ENCODE measurements at places on chromosomes 2 and 18.
A peak's percentile ranks its signal among the peaks of the same experiment; 100 is the strongest.

- no peak for DNase-seq
These were observed 663.3 kb upstream of the CHAC2 start for GRCh38 chr2:53104263-53104662.

GRCh38 chr2:207135340-207135739 lies 30.4 kb downstream of the KLF7 start:
- no peak for DNase-seq

DNA sequence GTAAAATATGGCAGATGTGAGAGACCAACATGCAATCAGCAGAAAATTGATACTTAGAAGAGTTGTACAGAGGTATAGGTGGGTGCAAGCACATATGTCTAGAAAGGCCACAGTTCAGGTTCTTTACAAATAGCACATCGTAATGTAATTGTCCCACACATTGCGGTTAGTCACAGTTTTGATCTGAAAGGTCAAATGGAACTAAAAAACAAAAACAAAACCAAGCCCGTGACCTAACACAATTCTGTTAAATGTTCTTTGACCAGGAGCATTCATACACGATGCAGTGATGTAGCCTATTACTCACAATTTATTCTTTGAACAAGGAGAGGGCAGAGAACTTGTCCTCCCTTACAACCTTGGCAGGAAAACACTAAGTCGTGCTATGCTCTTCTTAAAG lies 108.9 kb upstream of the MAP4K3 start:
- DNase-seq: no peak

DNA sequence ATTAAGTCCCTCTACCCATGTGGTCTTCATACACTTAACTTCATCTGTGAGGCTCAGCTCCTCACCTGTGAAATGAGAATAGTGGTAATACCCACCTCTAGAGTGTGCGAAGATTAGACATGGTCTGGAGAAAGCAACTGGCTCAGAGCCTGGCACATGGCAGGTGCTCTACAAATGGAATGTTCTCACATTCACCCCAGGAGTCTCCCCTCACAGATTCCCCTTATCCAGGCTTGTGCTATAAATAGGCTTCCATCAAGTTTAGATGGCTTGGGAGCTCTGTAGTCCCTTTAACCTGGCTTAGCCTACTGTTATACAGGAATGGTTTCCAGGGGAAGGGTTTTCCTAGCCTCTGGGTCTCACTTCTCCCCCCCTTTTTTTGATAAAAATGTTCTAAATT lies 455.9 kb downstream of the RNF144A start:
- DNase-seq: no peak

- DNase-seq: no peak
These were observed 1150.9 kb downstream of the RPIA start for GRCh38 chr2:89842180-89842908.

DNA sequence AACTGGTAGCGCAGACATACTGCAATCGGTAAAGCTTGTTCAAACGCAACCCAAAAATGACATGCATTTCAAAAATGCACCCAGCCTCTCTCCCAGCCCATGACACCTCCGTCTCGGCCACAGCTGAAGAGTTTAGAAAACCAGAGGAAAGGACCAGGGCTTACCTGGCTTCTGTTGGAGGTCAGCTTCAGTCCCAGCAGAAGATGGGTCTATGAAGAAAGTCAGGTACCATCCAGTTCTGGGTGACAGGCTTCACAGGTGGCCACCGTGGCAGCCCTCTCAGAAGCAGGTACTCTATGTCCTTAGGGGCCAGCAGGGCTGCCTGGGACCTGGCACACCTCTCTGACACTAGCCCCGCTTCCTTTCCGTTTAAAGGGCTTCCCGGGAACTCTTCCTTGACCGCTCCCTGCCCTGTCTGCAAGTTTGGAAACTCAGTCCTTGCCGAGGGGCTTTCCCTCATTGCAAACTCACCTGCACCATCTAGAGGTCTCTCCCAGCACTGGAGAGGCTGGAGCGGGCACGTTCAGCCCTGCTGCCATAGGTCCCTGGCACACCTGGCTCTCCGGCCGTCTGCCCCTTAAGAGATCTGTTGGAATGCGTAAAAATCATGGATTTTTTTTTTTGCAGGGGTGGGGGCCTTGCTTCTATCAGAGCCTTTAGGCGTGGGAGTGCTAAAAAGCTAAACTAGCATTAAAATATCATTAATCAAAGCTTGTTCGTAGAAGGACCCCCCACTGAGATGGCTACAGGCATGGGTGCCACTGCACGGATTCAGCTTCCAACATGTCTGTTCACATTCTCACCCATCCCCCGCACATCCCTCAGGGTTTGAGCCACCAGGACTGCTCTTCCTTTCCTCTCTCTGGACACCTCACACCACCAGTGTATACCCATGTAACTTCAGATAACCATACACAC lies at the start of gene EDAR:
Gene EDAR (minus strand): TSS at position 425 of the 918 bp plus-strand sequence. CDS start 58,206 bp downstream, outside the sequence.
- peak; percentile 50 for DNase-seq

DNA sequence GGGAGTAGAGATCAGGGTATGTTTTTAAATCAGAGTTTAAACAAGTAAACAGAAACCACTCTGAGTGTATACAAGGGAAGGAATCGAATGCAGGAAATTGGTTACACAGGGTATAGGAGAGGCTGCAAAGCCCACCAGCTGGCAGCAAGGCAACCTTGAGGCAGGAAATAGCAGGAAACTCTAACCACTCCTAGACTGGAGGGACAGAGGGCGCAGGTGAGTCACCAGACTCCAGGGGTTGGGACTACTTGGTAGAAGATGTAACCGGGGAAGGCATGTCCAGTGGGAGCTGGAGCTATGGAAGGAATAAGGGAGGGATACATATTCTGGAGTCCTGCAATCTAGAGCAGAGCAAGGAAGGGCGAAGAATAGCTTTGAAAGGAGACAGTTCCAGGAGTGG lies 152.3 kb downstream of the MEIS1 start:
- DNase-seq: no peak

- DNase-seq: no peak
These were observed 336.5 kb upstream of the LRP1B start for GRCh38 chr2:142467321-142467720.

GRCh38 chr18:50573679-50574078 lies 13.8 kb downstream of the MAPK4 start:
- no peak for DNase-seq

DNA sequence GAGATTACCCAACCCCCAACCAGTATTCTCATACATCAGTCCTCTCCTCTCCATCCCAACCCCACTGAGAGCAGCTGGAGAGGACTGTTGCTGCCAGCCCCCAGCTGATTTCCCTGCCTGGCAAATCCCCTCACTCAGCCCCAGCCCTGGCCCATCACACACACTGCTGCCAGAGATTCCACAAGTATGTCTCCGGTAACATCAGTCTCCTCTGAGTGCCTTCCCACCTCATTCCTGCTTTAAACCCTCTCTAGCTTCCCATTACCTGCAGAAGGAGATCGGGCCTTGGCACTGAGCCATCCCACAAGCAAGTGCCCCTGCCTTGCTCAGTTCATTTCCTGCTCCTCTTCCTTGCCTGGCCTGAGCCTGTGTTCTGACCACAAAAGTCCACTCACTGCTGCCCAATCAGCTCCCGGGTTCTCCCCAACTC lies 50.6 kb upstream of the ZFP36L2 start:
- DNase-seq: no peak

GRCh38 chr18:13232086-13232917 lies 13.7 kb downstream of the LDLRAD4 start:
- no peak for DNase-seq

- no peak for DNase-seq
These were observed 94.1 kb downstream of the DNER start for GRCh38 chr2:229620289-229620688.

GRCh38 chr2:25790074-25790790 lies 88.1 kb downstream of the ASXL2 start:
- no peak for DNase-seq

DNA sequence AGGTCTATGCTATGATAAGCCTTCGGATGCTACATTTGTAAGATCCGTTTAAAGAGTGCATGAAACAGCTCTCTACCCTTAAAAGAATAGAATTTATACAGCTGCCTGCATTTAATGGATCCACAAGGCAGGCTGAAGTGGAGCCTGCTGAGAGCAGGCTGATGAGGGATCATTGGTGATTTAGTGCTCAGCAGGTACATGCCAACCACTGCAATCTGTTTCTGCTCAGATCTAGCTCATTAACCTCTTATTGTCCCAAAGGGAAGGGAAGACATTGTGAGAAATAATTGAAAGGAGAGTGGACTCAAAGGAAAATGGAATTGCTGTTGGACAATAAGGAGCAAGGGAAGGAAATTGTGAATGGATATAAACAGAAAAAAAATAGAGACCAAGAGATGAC lies 822.6 kb downstream of the TRIB2 start:
- no peak for DNase-seq

- no peak for DNase-seq
These were observed 8.4 kb downstream of the GRP start for GRCh38 chr18:59228351-59228750.

- no peak for DNase-seq
These were observed 26.5 kb upstream of the KANSL1L start for GRCh38 chr2:210197720-210198119.

DNA sequence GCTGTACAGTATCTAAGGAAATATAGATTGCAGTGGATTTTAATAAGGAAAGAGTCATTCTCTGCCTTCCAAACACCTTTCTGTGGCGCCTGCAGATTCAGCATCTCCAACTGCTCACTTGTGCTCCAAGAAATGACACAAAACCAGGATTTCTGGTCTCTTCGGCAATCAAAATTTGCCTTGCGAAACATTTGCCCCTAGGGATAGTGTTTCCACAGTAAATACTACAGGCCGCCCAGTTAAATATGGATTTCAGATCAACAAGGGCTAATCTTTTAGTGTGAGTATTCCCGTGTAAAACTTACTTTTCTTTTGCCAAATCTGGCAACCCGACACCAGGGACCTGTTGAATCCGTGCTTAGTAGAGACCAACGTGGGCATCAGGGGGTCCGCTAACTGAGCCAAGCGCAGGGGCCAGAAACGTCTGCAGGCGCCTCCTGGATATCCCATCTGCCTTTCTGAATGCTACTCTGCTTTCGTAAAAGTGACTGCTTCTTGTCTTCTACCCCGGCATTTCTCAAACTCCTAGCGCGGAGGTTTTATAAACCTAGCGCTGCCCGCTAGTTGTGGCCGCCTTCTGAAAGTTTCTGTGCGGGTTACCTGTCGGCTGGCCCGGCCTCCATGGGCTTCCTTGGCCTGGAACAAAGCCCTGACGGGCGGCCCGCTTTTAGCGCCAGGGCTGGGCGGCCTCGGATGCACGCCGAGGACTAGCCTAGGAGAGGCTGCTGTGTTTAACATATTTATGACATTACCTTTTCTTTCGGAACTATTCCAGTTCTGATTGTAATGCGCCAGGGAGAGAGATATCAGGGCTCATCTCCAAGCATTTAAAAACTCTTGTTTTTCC lies 2.5 kb downstream of the CYP1B1 start:
- DNase-seq: no peak

DNA sequence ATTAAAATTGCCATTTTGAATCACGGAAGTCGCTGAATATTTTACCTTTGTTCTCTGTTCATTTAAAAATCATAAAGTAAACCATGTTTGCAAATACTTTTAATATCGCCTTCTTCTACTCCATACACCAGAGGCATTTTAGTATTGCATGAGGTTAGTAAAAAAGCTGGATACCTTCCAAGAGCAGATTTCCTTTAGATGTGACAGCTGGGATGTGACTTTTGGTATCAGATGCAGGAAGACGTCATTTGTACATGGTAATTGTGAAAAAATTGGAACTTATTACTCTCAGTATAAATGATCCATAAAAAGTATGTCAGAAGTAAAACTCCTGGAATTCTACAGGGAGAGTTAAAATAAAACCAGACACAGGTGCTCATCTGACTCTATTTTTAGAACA lies 89.5 kb downstream of the SLC4A10 start:
- DNase-seq: no peak

DNA sequence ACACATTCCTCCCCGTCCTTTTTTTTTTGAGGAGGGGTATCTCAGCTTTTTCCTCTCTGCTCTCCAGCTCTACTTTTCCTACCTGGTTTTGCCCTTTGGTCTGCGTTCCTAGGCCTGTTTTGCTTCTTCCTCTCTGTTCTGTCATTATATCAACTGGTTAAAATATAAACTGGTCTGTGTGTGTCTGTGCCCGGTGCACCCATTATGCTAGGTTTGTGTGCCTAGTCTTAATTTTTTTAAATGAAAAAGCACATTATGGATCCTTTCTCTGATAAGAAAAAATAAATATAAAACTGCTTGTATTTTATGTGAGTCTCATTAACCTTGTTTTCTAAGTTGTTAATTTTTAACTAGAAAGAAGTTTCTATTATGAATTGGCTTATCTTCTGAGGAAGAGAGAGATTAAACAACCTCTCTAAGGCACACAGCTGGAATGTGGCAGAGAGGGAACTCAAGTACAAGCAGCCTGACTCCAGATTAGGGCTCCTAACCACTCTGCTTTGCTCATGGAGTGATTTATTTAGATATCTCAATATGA lies 17.4 kb downstream of the SLC38A11 start:
- no peak for DNase-seq

GRCh38 chr18:67428805-67429204 lies 87.7 kb downstream of the DSEL start:
- no peak for DNase-seq

GRCh38 chr2:205217004-205217403 lies 465.3 kb upstream of the NRP2 start:
- no peak for DNase-seq

GRCh38 chr2:187875261-187876141 lies 321.3 kb upstream of the TFPI start:
- DNase-seq: no peak

DNA sequence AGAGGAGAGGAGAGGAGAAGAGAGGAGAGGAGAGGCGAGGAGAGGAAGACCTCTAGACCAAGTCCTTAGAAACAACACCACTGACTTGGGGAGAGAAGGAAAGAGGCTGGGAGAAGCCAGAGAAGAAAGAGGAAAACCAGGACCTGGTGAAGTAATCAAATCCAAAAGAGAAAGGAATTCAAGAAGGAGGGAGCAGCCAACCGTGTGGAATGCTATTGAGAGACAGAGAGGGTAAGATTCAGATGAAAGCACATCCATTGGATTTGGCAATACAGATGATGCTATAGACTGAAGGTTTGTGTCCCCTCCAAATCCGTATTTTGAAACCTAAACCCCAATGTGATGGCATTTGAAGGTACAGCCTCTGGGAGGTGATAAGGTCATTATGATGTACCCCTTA lies 50.7 kb downstream of the GALNT14 start:
- no peak for DNase-seq

- DNase-seq: no peak
These were observed 221.2 kb downstream of the TGIF1 start for GRCh38 chr18:3671176-3671575.

- DNase-seq: no peak
These were observed 1518.2 kb upstream of the TMEFF2 start for GRCh38 chr2:193712912-193713311.

- no peak for DNase-seq
These were observed 93.3 kb downstream of the KCNF1 start for GRCh38 chr2:11005032-11005431.

GRCh38 chr18:79318142-79318673 lies 77.5 kb upstream of the NFATC1 start:
- no peak for DNase-seq

- no peak for DNase-seq
These were observed 52.0 kb downstream of the SLC40A1 start for GRCh38 chr2:189528617-189529016.

DNA sequence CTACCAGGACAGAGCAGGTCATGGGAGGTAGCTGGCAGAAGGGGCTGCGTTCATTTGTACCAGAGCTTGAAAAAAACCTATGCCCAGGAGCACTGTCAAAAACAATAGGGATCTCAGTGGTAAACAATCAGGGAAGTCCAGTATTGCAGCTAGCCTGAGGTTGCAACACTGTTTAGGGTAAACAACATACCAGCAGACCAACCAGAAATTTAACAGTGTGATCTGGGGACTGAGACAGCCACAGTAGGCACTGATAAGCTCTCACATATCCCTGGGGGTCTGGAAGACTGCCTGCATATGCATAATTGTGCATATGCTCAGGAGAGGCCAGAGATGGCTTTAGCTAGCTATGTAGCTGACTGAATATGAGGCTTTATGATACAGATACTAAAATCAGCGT lies 12.0 kb upstream of the ZCCHC2 start:
- no peak for DNase-seq
